ENCODE measurements at places on chromosomes 4 and X.

GRCh38 chr4:56828784-56829535 is 7.5 kb upstream of the SPINK2 start:
- no peak for DNase-seq

GRCh38 chr4:130110770-130111169 is 1014.8 kb downstream of the C4orf33 start:
- DNase-seq = no peak

DNA sequence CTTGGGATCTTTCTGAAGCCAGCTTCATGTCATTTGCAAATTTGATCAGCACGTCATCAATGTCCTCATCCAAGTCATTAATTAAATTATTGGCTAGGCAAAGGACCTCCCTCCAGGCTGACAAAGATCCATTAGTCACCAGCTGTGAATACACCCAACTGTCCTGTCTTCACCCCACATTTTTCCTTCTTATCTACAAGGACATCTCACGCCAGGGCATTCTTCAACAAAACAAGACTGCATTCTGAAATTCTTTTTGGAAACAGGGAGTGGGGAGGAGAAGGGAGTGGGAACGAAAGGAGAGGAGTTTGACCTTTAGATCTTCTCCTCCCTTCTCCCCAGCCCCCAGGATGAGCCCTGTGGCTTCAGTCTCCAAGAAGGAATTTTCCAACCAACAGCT is 32.7 kb downstream of the NLGN3 start:
- DNase-seq = no peak

GRCh38 chr4:82733636-82734035 is 65.0 kb downstream of the SCD5 start:
- DNase-seq = no peak

GRCh38 chrX:37863728-37864127 is 16.4 kb upstream of the DYNLT3 start:
- no peak for DNase-seq

Data from NCI-H524 treated with DMSO at 0.1 percent for 48 hours (cell line).